Choroid plexus epithelial cell (primary cell): ENCODE measurements at places on chromosomes 11 and 22.

GRCh38 chr11:61124574-61125309 is 22.5 kb downstream of the CD5 start:
- no peak for DNase-seq

- no peak for DNase-seq
Observed at GRCh38 chr22:46862418-46863324, 100.2 kb downstream of the TBC1D22A start.

DNA sequence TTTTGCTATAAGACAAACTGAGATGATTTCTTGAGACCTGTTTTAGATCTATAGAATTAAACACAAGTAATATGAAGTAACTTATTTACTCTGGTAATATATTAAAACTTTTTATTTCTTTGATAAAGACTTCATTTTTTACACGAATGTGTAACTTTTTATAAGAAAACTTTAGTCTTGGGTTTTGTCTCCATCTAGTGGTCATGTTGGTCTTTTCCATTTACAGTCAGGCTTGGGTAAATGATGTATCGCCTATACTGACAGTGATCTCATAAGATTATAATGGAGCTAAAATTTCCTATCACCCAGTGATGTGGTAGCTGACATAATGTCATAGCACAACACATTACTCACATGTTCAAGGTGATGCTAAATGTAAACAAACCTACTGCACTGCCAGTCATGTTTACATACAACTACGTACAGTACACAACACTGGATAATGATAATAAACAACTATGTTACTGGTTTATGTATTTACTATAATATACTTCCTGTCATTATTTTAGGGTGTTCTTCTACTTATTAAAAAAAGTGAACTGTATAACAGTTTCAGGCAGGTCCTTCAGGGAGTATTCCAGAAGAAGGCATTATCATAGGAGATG is 7.5 kb upstream of the C11orf97 start:
- DNase-seq = peak; percentile 80

DNA sequence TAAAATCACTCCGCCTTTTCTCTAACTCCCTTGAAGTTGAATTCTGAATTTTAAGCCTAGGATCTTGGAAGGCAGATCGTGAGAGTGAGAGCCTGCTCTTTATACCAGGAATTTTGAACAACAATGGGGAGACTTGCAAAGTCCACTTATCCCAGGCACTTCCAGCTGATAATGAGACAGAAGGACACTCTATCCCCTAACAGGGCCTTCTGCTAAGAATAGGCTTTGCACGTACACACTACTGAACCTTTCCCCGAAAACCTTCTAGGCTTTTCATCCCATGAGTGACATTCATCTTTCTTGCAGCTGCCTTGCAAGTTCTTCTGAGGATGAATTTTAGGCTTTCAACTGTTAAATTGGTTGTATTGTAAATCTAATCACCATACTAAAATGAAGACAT is 44.0 kb upstream of the WT1 start:
- no peak for DNase-seq

DNA sequence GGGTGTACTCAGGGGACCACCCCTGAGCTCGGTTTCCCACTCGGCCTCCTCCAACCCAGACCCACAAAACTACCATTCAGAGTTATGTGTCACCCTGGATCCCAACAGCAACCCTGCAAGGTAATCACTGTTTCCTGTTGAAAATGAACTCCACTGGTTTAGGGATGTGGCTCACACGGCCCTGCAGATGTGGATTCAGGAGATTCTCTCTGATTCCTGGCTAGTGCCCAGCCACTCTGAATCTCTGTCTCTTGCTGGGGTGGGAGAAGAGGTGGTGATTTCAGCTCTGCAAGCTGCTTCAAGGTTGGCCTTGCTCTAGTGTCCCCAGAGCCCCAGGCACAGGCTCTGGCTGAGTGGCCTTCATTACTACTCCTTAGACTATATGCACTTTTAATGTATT is 1231.6 kb downstream of the TBC1D22A start:
- no peak for DNase-seq

- DNase-seq = peak; percentile 79
Observed at GRCh38 chr11:102111787-102112508, 1.7 kb downstream of the YAP1 start.

- no peak for DNase-seq
Observed at GRCh38 chr11:71937826-71938225, 9.0 kb downstream of the RNF121 start.

- DNase-seq = no peak
Observed at GRCh38 chr11:117191680-117192400, 7.3 kb upstream of the TAGLN start.

- peak; percentile 47 for DNase-seq
Observed at GRCh38 chr11:68950270-68950669, 30.5 kb downstream of the MRGPRD start.

DNA sequence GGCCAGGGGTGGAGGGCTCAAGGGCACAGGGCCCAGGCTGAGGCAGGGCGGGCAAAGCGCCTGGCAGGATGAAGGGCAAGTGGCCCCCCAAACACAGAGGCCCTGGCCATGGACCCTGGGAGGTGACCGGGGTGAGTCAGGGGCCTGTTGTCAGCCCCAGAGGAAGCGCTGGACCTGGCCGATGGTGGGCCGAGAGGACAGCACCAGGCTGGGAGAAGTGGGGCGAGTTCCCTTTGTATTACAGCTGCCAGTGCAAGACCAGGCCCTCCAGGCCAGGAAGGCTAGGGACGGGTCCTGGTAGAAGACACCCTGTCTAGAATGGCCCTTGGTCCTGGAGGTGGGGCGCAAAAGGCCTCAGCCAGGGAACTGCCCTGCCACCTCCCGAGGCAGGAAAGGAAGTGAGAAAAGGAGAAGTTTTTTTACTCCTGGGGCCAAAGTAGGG is 12.8 kb downstream of the CXCR5 start:
- DNase-seq = no peak

DNA sequence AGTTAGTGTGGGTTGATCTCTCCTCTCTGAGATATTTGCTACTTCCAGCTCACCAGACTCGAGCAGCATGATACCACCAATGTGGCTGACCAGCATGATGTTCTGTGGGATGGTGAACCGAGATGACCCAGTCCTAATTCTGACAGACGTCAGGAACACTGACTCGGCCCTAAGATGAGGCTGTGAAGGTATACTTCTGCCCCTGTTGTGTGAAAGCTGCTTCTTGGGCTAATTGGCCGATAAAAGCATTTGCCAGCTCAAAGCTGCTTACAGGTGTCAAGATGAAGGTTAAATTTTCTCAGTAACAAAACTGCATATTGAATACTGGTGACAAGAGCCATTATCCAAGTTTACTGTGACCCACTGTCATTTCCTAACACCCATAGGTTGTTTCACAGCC is 151.4 kb downstream of the BRD1 start:
- no peak for DNase-seq

GRCh38 chr11:118565051-118565450 is 680 bp downstream of the IFT46 start:
- no peak for DNase-seq
